ENCODE measurements at places on chromosomes 13 and 19. TPM values are rescaled to one million over a fixed set of nuclear protein-coding genes. Genes with fewer than 3 reads are reported as not detected.

- no peak for DNase-seq
Observed at GRCh38 chr19:35150445-35150844, 4.1 kb upstream of the FXYD5 start.

GRCh38 chr13:22925881-22926747, 254.7 kb upstream of the SGCG start:
- no peak for DNase-seq

LHB gene
- not detected for total RNA-seq

JSRP1 gene
- total RNA-seq, result 0.40 TPM

ZNF543 gene
- total RNA-seq, result 9.1 TPM

CABP5 gene
- not detected for total RNA-seq

DNA sequence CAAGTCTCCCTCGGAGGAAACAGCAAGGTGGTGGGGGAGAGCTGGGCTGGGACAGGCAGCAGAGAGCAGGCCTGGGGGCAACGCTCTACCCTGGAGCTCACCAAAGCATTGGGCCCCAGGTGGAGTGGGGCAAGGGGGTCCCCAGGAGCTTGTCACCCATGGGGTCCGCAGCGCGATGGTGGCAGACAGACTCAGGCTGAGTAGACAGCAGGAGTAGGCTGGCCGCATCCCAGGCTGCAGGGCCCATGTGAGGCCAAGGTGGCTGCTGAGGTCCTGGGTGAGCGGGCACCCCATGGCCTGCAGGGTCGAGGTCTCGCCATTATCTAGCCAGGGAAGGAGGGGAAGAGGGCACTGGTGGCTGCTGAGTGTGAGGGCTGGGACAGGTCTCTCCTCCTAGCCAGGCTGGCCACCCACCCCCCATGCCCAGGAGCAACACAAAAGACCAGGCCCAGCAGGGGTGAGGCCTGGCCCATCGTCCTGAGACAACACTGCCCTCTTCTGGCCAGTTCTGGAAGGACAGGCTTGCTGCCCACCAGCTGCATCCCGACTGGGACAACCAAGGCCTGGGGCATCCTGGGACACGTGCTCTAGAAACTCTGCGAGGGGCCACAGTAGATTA, 33.1 kb downstream of the CEBPG start:
- DNase-seq, result peak; percentile 95

- DNase-seq, result peak; percentile 20
Observed at GRCh38 chr13:33610438-33611120, 207.4 kb upstream of the RFC3 start.

- DNase-seq, result no peak
Observed at GRCh38 chr13:36696410-36697010, 22.7 kb downstream of the SERTM1 start.

USE1 gene
- 17.6 TPM for total RNA-seq

SULT2B1 gene
- not detected for total RNA-seq

ZBTB7A gene
- total RNA-seq, result 15.2 TPM

GRCh38 chr13:41254902-41255301, 8.5 kb downstream of the MTRF1 start:
- no peak for DNase-seq

GRCh38 chr13:110560601-110561343, 750 bp downstream of the RAB20 start:
- peak; percentile 5 for DNase-seq

- no peak for DNase-seq
Observed at GRCh38 chr13:45773236-45773635, 71.1 kb downstream of the CBY2 start.

DCT gene
- total RNA-seq, result 0.43 TPM

DNA sequence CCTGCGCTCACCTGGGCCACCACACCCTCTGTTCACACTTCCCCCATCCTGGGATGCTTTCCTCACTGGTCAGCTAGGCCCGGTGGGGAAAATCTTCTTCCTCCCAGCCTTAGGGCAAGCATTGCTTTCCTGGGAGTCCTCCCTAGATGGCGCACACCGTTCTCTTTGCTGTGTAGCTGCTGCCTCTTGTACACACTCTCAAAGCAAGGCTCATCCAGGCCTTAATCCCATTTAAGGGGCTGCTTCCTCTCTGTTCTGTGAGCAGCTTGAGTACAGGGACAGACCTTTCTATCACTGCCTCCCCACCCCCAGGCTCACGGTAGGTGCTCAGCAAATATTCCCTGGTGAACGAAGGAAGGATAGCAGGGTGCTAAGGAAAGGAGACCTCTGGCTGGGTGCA, 11.1 kb downstream of the SLC7A10 start:
- DNase-seq, result peak; percentile 37

GRCh38 chr19:34332027-34332760, 32.8 kb upstream of the GPI start:
- DNase-seq, result no peak

CERS4 gene
- total RNA-seq, result 30.0 TPM

DNA sequence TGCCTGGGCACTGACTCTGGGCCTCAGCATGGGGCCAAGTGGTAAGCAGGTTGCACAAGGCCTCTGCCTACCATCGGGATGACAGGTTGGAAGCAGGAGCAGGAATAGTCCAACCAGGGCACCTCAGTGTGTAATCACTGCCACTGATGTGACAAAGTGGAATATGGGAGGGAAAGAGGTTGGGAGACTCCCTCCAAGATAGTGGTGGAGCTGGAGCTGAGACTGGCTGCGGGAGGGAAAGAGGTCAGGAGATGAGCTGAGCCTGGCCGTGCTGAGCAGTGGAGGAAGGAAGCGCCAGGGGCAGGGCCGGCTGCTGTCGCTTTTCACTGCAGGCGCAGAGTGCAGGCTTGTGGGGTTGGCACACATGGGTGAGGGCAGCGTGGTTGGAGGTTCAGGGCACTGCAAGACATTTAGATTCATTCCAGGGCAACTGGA, 6.8 kb downstream of the UPF3A start:
- no peak for DNase-seq

IGFL4 gene
- 0.70 TPM for total RNA-seq

DNA sequence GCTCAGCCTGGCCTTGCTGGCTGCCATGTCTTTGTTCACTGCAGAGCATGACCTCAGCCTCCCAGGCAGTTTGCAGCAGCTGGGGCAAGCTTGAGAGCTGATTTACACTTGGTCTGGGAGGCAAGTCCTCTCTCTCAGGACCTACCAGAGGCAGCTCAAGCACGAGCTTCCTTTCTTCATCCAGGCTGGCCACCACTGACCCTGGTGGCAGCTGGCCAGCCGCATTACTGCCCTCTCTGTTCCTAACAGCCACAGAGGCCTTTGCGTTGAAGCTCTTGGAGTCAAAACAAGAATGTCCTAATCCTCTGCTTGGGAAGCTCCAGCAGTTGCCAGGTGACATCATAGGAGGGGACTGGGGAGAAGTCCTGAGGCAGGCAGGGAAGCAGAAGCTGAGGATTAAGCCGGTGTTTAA, 85.7 kb downstream of the NUFIP1 start:
- no peak for DNase-seq

DNA sequence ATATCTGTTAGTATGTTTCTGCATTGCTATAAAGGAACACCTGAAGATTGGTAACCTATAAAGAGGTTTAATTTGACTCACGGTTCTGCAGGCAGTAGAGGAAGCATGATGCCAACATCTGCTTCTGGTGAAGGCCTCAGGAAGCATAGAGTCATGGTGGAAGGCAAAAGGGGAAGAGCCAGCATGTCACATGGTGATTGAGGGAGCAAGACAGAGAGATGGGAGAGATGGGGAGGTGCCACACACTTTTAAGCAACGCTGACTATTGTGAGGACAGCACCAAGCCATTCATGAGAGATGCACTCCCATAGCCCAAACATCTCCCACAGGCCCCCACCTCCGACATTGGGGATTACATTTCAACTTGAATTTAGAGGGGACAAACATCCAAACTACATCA, 32.8 kb downstream of the COG6 start:
- DNase-seq, result no peak

DNA sequence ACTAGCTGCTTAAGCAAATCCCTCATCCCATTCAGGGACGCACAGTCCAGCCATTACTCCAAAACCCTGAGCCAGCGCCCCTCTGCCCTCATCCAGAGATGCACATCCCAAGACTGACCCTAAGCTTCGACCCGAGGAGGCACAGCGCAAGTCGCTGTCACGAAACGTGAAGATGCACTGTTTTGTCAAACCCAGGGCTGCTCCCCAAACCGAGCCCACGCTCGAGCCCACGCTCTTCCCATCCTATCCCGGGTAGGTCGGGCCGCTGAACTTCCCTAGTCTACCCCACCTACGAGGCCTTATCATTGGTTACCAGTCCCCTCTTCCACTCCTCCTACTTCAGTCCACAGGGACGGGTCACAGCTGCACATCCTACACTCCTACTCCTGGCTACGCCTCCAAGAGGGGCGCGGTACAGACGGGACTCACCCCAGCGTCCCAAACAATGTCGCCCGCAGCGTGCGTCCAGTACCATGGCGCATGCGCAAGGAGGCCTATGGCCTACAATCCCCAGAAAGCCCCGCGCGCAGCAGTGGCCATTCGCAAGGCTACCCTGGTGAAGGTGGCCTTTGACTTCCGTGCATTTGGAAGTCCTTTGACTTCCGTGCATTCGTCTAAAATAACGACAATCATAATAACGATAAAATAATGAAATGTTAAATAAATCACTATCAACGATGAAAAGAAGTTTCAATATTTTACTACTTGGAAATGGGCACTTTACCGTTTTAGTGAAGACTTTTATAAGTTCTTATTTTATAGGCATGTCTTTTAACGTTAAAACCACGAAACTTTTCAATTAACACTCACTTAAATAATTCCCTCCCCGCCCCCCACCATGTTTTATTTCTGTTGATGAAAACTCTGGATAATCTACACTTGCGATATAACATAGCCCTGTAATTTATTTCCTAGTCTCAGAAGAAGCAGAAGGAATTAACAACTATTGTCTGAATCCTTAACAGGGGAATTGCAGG, at the start of gene ZNF285:
TSS of gene ZNF285 (minus strand) at position 470 of the 977 bp plus-strand sequence. CDS start 4,395 bp downstream, outside the sequence.
- DNase-seq, result peak; percentile 89

A1BG gene
- 17.6 TPM for total RNA-seq

FUT1 gene
- total RNA-seq, result 0.59 TPM

- DNase-seq, result no peak
Observed at GRCh38 chr19:32154418-32154817, 191.0 kb upstream of the ZNF507 start.

DNA sequence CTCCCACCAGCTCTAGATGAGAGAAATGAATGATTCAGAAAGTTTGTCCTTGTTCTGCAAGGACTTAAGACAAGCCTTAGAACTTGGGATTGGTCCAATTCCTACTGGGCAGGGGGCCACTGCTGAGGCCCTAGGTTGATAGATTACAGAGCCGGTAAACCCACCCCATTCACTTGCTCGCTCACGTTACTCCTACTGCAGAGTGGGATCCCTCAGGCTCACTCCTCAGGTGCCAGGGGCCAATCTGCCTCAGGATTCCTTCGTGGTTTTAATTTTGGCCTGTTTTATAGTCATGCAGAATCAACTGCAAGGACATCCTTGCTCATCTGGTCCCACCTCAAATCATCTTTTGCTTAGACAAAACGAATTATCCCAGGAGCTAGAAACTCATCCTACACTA, 59.0 kb downstream of the SERP2 start:
- no peak for DNase-seq

DNA sequence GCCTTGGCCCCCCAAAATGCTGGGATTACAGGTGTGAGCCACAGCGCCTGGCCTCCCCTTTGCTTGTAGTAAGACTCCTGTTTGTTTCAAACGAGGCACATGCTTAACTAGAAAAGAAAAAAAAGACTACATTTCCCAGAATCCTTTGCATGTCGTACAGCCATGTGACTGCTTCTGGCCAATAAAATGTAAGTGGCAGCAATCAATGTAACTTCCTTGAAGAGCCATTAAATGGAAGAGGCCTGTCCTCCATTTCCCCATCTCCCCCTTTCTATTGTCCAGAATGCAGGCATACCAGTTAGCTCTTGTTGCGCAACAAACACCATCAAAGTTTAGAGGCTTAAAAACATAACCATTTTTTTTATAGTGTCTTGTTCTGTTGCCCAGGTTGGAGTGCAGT, 10.4 kb upstream of the GPR32 start:
- DNase-seq, result no peak

NOTCH3 gene
- total RNA-seq, result 125 TPM

LRRC63 gene
- 0.37 TPM for total RNA-seq

DNA sequence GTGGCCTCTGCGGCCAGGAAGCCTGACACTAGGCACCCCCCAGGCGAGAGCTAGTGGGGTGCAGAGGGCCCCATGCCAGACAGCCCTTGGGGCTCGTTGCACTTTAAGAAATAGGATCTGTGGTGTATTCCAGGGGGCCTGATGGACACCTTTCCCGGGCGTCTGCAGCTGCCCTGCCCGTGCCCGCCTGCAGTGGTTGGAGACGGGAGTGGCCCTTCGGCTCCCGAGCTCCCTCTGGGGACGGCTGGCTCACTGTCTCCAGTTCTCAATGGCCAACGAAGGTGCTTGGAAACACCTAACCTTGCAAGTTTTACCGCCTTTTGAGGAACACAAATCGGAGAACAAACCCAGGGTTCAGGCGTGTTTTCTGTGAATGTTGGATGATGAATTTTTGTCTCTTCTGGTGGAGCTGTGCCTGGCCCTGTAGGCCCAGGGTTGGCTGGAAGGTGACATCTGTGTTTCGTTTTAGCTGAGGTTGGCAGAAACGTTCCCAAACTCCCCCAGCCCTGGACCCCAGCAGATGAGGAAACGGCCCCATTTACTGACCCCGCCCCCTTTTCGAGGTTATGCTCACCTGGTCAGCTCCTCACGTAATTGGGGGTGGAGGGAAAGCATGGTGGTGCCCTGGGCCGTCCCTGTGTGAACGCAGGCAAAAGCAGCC, 17.4 kb upstream of the NPAS1 start:
- DNase-seq, result no peak

PLEKHA4 gene
- 41.8 TPM for total RNA-seq

GRCh38 chr19:35069696-35070095, 28.2 kb downstream of the HPN start:
- no peak for DNase-seq

DNA sequence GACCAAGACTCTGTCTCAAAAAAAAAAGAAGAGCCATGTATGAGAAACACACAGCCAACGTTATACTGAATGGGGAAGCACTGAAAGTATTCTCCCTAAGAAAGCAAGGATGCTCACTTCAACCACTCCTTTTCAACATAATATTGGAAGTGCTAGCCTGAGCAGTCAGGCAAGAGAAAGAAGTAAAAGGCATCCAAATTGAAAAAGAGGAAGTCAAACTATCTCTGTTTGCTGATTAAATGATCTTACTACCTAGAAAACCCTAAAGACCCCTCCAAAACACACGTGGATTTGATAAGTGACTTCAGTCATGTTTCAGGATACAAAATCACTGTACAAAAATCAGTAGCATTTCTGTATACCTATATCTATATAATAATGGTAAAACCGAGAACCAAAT, 16.2 kb downstream of the WBP4 start:
- no peak for DNase-seq

CGB7 gene
- not detected for total RNA-seq

All from neural crest cell (in vitro differentiated cells).